ENCODE measurements at places on chromosomes 11 and 22.

GRCh38 chr22:45709866-45710265, 38.2 kb downstream of the ATXN10 start:
- DNase-seq, result no peak

GRCh38 chr11:111531687-111532364, 8.7 kb upstream of the LAYN start:
- DNase-seq, result no peak

- DNase-seq, result no peak
Measured at GRCh38 chr11:43955381-43956118, 13.1 kb downstream of the C11orf96 start.

DNA sequence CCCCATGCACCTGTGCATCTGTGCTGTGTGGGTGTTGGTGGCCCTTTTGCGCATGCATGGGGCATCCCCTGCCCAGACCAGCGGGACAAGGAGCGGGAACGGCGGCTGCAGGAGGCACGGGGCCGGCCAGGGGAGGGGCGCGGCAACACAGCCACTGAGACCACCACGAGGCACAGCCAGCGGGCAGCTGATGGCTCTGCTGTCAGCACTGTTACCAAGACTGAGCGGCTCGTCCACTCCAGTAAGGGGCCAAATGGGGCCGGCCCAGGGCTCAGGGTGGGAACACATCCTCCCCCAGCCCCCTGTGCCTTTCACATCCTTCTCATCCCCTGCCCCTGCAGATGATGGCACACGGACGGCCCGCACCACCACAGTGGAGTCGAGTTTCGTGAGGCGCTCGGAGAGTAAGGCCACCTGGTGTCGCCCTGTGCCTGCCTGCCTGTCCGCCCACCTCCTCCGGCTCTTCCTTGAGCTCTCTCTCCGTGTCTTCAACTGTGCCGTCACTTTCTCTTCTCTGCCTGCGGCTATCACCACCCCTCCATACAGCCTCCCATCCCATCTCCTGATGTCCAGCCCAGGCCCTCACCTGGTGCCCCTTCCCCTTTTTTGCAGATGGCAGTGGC, 10.6 kb downstream of the SELENOM start:
- no peak for DNase-seq

DNA sequence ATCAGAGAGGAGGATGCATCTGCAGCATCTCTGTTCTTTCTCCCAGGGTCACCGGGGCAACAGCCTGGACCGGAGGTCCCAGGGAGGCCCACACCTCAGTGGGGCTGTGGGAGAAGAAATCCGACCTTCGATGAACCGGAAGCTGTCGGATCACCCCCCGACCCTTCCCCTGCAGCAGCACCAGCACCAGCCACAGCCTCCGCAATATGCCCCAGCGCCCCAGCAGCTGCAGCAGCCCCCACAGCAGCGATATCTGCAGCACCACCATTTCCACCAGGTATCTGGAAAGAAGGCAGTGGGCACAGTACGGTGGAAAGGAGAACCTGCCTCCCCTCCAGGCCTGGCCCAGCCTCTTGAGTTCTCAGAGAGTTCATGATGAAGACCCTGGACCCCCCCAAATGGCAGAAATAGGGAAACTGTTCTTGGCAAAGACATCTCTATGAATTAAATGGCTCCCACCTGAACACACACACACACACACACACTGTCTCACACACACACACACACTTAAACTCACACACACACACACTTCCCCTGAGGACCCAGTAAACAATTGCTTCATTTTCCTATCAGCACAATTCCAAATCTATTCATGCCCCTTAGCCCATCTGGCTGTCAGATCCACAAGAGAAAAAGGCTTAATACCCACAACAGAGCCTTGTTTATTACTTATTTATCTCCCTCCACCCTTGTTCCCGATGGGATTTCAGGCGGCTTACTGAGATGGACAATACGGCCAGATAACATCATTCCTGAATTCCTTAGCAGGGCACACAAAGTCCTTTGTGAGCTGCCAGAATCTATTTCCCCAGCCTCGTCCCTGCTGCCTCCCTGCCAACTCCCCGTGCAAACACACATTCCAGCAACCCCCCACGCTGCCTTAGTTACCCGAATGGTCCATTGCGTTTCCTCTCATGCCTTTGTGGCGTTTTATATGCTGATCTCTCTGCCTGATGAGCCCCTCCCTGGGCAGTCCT, 8.1 kb downstream of the TMA7B start:
- DNase-seq, result peak; percentile 59

GRCh38 chr11:64356498-64357411, 2.2 kb upstream of the RPS6KA4 start:
- no peak for DNase-seq

- DNase-seq, result no peak
Measured at GRCh38 chr11:132451942-132452601, 1080.2 kb downstream of the OPCML start.

GRCh38 chr11:11265994-11266606, 87.0 kb downstream of the CSNK2A3 start:
- no peak for DNase-seq

GRCh38 chr11:71565263-71565662, at the start of gene KRTAP5-10:
Gene KRTAP5-10, plus strand, starts transcription at chr11:71565563. Its CDS starts 25 bp downstream, at chr11:71565588.
- DNase-seq, result no peak

GRCh38 chr11:124329787-124330478, 9.9 kb upstream of the OR8D2 start:
- DNase-seq, result no peak

GRCh38 chr22:37996079-37996478, 11.7 kb upstream of the SOX10 start:
- DNase-seq, result no peak

GRCh38 chr11:118522571-118523072, 4.7 kb upstream of the TTC36 start:
- DNase-seq, result no peak

GRCh38 chr11:87832211-87832610, 343.0 kb downstream of the RAB38 start:
- no peak for DNase-seq

- DNase-seq, result no peak
Measured at GRCh38 chr11:111691741-111692140, 74.4 kb downstream of the PPP2R1B start.

DNA sequence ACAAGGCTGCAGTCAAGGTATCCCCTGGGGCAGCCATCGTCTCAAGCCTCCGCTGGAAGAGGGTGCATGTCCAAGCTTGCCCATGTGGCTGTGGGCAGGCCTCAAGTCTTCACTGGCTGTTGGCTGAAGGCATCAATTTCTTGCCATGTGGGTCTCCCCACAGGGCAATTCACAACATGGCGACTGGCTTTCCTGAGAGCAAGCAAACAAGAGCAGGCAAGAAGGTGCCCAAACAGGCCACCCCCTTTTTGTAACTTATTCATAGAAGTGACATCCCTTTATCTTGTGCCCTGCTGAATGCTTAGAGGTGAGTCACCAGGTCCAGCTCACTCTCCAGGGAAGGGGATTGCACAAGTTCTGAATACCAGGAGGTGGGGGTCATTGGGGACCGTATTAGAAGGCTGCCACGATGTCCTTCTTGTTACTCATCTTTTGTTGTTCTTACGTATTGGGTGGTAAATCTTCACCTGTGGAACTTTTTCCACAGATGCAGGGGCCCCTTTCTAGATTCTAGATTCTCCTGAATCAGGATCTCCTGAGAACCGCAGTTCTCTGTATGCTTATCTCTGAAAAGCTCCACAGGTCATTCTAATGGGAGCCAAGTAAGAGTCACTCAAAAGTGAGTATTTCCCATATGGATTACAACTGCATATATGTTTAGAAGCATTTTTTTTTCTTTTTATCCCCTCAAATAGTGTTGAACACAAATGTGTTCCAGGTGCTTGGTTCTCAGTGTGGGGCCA, 44.2 kb upstream of the MICAL2 start:
- DNase-seq, result no peak

- no peak for DNase-seq
Measured at GRCh38 chr11:120212259-120212878, 1.5 kb downstream of the OAF start.

DNA sequence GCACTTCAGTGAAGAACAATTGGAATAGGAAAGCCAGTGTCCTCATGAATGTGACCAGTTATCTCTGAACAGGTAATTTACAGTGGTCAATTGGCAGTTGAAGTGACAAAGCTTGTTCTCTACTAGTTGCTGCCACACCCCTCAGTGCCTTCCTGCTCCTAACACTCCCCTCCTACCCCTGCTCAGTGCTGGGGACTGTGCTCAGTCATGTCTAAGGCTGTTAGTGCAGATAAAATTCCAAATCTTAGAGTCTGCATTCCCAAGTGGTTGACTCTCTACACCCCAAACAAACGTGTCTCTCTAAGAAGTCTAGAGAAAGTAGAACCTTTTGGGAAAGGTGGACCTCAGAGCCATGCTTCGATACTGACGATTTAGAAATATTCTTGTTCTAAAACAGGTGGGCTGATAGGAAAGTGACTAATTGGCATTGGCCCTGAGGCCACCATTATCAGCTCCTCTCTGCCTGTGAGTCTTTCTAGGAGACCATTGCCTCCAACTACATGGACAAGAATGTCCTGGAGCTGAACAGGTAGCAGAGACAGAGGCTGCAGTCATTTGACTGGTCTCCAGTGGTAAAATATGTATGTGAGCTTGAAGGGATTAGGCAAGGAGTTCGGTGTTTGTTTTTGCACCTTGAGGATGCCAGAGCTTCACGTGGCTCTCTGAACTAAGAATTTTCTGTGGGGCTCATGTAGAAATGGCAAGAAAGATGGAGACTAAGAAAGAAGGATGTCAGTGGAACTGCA, 22.1 kb upstream of the NNMT start:
- no peak for DNase-seq

- DNase-seq, result no peak
Measured at GRCh38 chr22:30564761-30565119, 9.7 kb downstream of the GAL3ST1 start.

DNA sequence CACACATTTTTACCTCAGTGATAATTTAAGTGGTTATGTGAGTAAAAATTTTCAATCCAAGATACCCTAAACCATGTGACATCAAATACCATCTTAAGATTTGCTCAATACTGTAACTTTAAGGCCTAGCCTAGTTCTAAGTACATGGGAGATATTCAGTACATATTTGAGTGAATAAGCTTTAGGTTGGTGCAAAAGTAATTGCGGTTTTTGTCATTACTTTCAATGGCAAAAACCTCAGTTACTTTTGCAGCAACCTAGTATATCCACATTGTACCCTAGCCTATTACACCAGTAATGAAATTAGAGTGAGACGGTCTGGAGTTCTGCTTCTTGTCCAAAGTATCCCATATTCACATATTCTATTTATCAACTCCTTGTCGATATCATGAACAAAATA, 700.1 kb downstream of the LRRC4C start:
- no peak for DNase-seq

- no peak for DNase-seq
Measured at GRCh38 chr11:113274713-113275582, 39.4 kb upstream of the TTC12 start.
